ENCODE measurements at places on chromosomes 7 and 10.

DNA sequence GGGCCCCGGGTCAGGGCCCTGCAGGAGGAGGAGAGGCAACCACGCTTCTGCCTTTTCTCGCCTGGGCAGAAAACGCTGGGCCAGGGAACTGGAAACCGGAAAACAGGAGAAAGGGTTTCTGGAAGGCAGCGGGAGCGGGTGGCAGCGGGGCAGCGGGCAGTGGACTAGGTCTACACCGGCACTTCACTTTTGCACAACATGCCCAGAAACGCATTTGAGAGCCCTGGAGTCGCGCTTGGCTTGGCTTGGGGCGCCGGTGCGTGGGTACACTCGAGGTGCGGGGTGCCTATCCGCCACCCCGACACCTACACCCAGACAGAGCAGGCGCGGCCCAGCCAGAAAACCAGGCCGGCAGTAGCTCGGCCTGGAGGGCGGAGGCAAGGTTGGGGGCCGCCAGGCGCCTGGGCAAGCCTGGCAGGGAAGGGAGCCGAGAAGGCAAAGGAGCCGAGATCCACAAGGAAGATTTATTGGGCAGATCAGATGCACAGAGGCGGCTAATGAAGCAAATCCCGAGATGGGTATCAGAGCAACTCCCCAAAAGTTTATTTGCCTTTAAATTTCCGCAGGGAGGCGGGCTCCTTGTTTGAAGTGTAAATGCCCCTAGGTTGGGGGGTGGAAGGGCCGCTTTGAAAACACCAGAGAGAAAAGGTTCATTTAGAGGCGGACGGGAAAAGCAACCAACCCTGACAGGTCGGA is 3.2 kb upstream of the PAX2 start:
- DNase-seq = no peak

DNA sequence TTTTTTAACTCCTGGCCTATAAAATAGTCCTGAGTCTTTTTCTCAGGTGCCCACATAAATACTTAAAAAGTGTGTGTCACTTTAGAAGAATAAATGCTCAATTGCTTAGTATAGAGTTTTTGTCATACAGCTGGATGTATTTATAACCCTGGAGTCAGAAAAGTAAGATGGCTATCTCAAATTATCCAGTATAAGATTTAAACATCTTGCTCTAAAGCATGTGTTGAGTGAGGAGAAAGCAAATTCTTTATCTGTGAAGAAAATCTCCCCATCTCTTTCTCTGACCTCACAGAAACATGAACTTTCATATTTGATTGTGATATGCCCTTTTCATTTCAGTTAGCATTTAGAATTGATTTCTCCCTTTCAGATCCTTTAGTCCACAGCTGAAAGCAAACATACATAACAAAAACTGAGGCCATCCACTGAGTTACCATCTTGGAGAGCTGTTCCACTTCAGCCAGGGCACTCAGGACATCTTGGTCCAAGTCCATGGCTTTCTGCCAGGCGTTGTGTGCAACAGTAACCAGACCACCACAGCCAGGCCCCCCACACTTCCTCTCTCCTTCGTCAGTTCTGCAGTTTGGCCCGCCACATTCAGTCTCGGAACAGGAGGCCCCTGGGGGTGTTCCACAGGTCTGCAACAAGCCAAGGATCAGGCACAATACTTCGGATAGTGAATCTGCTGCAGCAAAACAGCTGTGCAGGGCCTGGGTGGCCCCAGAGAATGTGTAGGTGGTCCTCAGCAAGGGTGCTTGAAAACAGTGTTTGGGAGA is 40.9 kb downstream of the DLD start:
- DNase-seq = no peak

DNA sequence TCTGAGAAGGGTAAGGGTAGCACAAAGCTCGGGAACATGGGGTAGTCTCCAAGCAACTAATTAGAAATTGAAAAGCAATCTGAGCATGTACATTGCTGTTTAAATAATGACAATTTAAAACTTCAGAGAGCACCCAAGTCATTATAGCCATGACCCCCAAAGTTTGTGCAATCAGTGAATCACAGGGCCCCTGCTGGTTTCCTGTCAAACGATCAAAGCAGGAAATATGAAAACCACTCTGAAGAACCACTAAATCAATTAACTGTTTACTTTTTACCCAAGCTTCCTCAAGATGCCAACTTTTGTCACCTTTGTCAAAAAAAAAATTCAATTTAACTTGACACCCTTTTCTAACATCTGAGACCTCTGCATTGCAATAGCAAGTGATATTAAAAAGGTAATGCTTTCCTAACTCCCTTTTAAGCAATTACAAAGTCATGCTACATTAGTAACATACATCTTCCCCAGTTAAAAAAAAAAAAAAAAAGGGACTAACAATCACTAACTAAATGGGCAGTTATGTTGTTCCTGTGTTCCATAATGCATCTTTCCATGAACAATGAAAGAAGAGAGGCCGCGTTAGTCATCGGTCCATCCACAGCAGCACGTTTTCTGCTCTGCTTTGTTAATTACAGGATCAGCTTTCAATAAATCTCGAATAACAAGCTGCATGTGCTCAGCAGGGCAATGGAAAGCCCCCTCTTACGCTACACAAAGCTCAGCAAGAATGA is 80.6 kb downstream of the ETV1 start:
- DNase-seq = no peak

DNA sequence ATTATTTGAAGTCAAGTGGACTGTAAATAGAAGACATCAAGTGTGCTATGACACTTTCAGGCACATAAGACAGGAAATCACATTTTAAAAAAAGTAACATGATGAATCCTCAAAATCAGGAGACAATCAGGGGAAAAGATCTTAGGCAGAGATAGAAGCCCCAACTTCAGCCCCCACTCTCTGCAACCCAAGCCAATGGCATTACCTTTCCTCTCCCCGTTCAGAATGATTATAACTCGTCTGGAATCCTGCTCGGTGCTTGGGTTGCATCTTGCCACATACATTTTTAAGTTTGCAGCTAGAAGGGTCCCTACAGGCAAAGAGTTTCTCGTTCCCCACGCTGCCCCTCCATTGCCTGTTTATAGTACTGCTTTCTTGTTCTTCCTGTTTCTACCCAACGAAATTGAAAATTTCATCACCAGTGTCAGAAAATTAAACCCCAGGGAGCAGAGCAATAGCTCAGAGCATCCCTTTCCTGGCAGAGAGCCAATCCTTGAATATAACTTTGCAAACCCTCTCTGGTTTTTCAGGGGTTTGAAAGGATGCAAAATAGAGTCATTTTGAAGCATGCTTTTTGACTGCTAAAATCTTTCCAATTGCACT is 260.5 kb upstream of the AOAH start:
- no peak for DNase-seq

GRCh38 chr7:142176901-142177300 is 65.4 kb downstream of the MGAM2 start:
- no peak for DNase-seq

DNA sequence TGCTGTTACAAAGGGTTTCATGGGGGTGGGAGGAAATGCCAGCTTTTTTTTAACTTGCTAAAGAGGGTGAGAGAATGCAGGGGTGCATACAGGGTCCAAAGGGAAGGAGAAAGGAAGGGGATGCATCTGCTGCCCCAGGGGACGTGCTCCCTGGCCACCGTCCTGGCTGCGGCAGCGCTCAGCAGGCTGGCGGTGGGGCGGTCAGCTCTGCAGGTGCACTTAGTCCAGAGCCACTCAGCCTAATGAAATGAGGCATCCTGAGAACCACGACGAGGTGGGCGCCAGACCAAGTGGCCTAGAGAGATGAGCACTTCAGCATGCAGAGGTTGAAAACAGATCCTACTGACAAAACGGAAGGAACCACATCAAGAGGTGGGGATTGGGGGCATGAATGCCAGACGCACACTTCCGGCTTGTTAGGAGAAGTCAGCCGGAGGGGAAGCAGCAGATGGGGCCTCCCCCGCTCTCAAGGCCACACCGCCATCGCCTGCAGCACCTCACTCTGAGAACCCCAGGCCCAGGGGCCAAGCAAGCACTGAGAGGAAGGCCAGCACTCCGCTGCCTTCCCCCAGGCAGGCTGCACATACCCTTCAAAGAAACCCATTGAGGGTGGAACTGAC is 94.5 kb downstream of the MAD1L1 start:
- peak; percentile 58 for DNase-seq

DNA sequence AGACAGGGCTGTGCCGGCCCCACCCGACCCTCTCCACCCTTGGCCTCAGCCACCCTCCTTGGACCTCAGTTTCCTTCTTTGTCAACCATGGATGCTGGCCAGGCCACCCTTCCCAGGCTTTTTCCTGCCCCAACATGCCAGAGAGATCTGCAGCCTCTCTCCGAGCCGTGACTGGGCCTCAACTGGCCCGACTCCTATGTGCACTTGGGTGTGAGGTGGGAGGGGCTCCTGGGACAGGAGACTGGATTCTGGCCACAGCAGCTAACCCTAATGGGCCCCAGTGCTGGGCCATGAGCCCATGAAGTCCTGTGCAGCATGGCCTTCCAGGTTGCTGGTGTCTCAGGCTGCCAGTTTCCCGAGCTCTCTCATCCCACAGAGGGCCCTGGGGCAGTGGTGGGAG is 47.7 kb upstream of the PCBD1 start:
- DNase-seq = no peak

- peak; percentile 27 for DNase-seq
Measured at GRCh38 chr10:97572214-97572989, at the start of gene ANKRD2. ANKRD2 (plus strand) TSS chr10:97572779; CDS start chr10:97572789, 10 bp downstream.

DNA sequence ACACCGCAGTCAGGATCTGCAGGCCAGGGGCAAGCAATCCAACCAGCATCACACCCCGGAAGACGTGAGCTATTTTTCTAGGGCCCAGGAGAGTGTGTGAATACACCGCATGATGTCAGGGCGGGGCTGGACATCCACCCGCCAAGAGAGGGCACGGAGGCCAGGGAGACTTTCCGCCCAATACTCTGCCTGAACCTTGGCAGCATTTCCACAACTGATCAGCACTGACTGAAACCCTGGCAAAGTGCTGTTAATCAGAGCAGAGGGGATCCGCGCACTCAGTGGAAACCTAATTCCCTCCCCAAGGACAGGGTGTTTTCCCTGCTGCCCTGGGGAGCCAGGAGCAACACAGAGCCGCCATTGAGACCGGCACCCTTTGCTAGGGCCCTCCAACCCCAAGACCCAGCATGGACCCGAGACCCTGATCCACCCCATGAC is 8.2 kb downstream of the MAD1L1 start:
- no peak for DNase-seq

GRCh38 chr7:124246262-124246863 is 213.5 kb upstream of the TMEM229A start:
- DNase-seq = no peak

GRCh38 chr7:21891291-21891690 is 54.4 kb downstream of the CDCA7L start:
- DNase-seq = no peak

- no peak for DNase-seq
Measured at GRCh38 chr10:21340331-21340730, 185.2 kb downstream of the SKIDA1 start.

- no peak for DNase-seq
Measured at GRCh38 chr10:85193796-85194195, 865.4 kb downstream of the CCSER2 start.

GRCh38 chr10:30804478-30805055 is 175.0 kb upstream of the LYZL2 start:
- no peak for DNase-seq

GRCh38 chr7:3260401-3260715 is 40.7 kb upstream of the SDK1 start:
- no peak for DNase-seq

- no peak for DNase-seq
Measured at GRCh38 chr7:11835260-11835659, 3.3 kb upstream of the THSD7A start.

DNA sequence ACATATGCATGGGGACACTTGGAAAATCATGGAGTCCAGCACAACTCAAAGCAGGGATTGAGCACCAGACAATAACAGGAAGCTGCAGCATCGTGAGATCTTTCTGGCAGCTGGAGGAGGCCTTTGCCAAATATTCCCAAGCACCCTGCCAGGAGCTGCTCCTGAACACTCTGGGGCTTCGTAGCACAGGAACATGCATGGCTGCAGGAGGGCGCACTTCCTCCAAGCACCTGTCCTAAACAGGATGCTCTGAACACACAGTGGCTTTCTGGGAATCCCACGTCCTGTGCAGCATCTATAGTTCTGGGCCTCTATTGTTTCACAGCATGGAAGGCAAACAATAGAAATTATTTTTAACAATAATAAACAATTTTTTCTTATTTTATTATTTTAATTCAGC is 4.1 kb downstream of the ABLIM1 start:
- no peak for DNase-seq

DNA sequence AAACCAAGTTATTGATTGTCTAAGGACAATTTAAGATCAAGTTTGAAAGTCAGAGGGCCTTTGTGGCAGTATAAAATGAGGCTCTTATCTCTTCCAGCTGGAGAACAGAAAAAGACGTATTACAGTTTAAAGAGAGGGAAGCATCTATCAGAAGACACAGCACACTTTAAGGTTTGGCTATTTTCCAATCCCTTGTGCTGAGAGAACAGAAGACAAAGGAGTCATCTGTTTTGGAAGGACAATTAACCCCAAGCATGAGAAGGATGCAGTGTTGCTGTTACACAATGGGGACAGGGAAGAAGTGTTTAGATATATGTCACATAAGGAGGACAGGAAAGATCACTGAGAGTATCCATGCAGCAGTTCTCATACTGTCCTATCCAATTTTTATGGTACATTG is 1224.2 kb upstream of the SORCS1 start:
- no peak for DNase-seq

DNA sequence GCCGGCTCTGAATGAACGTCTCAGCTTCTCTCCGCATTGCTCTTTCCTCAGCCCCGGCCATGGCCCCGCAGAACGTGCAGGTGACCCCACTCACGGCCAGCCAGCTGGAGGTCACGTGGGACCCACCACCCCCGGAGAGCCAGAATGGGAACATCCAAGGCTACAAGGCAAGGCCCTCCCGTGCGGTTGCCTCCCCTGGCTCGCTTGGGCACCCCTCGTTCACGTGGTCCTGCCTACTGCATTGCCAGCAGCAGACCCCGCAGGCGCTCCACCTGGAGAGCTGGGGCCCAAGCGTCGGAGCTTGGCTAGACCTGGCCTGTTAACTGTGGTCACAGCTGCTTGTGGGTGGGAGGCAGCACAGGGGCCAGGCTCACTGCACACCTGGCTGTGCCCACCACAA is 476.3 kb upstream of the FOXK1 start:
- DNase-seq = no peak

GRCh38 chr7:27210441-27211083 is 10.7 kb upstream of the HOXA13 start:
- no peak for DNase-seq

DNA sequence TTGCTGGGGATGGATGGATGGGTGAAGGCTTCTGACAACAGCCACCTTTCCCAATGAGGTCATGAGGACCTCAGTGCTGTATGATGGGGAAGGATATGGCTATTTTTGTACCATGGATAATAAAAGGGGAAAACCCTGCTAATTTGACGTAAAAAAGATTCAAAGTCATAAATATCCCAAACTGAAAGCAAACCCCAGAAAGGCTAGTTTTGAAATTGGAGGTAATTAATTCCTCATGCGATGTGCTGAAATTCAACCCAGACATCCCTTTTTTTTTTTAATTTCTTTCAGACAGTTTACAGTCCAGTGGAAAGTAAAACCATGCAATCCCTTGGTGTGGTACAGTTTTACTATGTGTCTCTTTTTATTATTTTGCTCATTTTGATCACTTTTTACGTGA is 254.5 kb upstream of the BMPER start:
- no peak for DNase-seq

Data from activated naive CD4-positive, alpha-beta T cell (primary cell).